ENCODE measurements at places on chromosomes 5 and 9. TPM values are rescaled to one million over a fixed set of nuclear protein-coding genes. Genes with fewer than 3 reads are reported as not detected.

The KCNV2 gene
- not detected for total RNA-seq

The GCNT4 gene
- total RNA-seq = 2.0 TPM

The SLC4A9 gene
- 2.5 TPM for total RNA-seq

The MARCHF11 gene
- not detected for total RNA-seq

The SGCD gene
- total RNA-seq = 2.7 TPM

The SLC22A4 gene
- total RNA-seq = 2.4 TPM

The FGF18 gene
- 1.8 TPM for total RNA-seq

The CCNJL gene
- total RNA-seq = 1.6 TPM

The COL15A1 gene
- 42.0 TPM for total RNA-seq

The ENG gene
- total RNA-seq = 135 TPM

The TRAF1 gene
- 10.9 TPM for total RNA-seq

The OMD gene
- 3.2 TPM for total RNA-seq

The GLRA1 gene
- total RNA-seq = not detected

GRCh38 chr5:109416882-109417281 lies 7.1 kb upstream of the PJA2 start:
- no peak for DNase-seq

DNA sequence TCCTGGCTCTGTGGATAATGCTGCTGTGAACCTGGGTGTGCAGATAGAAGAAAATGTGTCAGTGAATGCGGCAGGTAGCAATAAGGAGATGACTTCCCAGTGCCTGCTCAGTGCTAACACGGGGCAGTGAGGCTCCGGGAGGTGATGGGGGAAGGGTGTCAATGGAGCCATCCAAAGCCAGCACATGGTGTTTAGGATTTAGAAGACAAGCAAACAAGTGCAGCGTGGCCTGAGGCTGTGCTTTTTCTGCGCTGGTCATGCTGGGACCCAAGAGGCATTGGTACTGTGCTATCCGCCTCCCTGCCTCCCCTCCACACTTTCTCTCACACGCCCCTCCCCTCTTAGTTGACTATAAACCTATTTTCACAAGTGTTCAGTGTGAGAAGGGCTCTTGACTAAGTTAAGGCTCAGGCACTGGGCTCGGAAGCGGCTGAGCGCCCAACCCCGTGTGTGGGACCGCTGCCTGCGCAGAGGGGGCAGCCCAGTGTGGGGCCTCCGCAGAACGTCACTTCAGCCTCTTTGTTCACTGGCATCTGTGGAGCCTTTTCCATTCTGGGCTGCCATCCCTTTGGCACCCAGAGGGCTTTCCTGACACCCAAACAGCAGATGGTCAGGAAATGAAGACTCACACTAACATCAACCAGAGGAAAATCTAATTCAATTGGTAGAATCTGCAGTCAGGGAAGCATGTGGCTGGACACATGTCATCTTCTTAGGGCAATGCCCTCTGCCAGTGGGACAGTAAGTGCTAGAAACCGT lies 21.8 kb upstream of the NINJ1 start:
- DNase-seq = no peak

DNA sequence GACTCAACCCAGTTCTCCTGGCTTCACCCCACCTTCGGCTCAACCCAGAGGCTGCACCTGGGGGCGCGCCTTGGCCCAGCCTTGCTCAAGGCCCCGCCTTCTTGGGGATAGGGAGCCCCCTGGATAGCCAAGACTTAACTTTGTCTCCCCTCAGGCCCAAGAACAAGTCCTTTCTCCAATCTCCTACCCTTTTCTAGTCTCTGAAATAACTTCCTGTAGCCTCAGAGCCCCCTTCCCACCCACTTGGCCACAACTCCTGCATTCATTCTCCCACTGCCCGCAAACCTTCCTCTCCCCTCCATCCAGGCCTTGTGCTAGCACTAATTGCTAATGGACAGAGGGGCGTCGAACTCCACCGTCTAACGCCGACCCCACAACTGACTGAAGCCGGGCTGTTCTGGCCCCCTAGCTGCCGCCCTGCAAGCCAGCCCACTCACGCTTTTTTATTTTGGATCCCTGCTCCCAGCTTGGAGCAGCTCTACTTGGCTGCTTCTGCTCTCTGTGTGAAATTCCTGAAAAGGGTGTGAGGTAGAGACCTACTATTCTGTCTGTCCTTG lies 579 bp upstream of the ASTN2 start:
- DNase-seq = peak; percentile 53

DNA sequence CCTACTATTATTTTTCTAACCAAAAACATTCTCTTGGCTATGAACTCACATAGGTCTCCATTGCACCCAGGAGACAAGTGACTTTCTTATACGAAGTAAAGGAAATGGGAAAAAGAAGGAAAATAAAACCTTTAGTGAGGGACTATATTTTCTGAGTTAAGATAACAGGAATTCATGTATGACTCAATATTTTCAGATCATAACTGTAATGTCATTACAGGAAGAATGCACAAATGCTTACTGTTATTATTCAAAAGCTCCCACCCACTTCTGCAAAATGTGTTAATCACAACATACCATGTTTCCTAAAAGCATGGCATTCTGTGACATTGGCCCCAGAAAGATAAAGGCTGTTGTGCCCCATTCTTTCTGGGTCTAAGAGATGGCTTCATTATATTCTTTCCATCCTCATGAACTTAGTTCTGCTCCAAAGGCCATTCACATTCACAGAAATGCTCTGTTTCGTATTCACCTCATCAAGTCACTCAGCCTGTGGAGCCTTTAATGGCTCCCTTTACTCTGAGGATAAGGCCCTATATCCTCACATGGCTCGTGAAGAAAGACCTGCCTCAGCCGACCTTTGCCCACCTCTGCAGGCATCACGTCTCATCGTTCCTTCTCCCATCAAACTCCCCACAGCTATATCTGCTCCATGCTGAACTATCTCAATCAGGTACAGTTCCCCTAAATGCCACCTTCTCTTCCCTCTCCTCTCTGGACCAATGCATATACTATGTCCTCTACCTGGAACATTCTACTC lies 77.0 kb downstream of the ABCA1 start:
- no peak for DNase-seq

GRCh38 chr5:158758675-158759074 lies 341.0 kb downstream of the EBF1 start:
- DNase-seq = no peak

GRCh38 chr9:134442486-134443173 lies 116.4 kb downstream of the RXRA start:
- DNase-seq = no peak

DNA sequence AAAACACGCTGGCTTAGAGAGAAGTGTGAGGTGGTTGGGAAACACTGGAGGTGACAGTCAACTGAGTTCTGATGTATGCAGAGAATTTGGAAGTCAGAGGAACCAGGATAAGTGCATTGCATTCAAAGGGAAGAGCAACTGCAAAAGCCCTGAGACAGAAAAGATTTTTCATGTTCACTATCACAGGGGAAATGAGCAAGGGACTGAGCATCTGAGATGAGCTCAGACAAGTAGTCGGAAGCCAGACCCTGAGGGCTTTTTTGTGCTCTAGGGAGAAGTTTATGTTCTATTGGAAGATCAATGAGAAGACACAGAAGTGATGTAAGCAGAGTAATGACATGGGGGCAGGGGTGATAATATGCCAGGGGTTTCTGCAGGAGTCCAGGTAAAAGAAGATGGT lies 97.5 kb downstream of the HTR4 start:
- DNase-seq = no peak

DNA sequence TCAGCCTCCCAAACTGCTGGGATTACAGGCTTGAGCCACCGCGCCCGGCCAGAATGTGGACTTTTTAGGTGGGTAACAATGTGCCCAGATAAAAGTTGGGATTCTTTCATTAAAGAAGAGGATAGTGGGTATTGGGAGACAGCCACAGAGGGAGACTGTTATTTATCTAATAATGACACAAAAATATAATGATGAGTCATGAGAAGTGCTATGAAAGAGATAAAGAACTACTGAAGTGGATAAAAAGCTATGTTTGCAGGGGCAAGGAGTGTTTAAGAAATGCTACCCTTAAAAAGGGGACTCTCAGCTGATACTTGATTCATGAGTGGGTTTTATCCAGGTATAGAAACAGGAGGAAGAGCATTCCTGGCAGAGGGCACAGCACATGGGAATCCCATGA lies 143.6 kb upstream of the ERCC6L2 start:
- DNase-seq = no peak

DNA sequence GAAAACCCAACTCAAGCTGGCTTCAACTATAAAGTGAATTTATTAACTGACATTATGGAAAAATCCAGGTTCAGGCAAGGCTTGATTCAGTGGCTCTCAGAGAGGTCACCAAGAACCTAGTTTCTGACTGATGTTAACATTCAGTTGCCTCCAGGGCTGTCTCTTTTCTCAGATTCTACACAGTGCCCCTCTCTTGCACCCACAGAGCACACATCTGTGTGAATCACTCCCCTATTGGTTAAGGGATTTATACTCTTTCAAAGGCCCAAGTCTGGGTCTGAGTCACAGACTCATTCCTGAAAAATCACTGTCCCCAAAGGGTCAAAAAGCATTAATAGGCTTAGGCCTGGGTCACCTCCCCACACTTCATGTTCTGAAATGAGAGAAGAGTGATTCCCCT lies 6.2 kb upstream of the HAVCR2 start:
- no peak for DNase-seq

GRCh38 chr5:135223891-135224625 lies 175.0 kb downstream of the MACROH2A1 start:
- no peak for DNase-seq

DNA sequence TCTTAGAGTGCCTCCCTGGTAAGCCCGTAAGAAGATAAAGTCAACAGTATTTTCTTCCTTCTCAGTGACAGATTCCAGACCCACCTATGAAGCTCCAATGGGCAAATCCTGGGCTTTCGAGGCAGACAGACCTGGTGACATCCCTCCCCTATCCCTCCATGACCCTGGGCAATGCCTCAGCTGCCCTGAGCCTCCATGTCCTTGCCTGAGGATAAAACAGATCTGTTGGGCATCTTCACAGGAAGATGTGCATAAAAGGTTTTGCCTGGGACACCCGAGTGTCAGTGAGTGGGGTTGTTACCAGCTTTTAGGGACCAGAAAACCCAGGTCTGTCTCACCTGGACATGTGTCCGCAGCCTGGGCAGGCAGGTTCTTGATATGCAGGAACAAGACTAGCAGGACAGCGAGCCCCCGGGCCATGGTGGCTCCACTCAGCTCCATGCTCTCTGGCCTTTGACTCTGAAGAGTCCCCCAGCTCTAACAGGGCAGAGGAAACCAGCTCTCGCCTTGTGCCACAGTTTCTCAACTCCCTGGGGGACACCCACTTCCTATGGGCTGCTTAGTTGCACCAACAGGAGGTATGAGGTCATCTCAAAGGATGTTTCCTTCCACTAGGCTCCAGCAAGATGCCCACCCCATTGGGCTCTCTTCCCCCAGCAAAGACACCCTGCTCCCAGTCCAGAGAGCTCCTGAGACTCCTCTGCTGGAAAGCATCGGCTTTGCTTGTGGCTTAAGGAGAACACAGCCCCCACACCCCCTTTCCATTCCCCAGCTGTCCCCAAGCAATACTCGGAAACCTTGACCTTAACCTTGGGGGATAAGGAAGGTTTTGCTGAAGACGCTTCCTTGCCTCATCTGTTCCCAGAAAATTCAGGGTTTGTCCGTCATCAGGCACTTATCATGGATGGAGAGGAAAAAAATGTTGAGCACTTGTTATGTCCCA lies at the start of gene FCN1:
Gene FCN1 (minus strand): TSS at position 482 of the 943 bp plus-strand sequence. CDS start 41 bp downstream, at position 441.
- DNase-seq = no peak

DNA sequence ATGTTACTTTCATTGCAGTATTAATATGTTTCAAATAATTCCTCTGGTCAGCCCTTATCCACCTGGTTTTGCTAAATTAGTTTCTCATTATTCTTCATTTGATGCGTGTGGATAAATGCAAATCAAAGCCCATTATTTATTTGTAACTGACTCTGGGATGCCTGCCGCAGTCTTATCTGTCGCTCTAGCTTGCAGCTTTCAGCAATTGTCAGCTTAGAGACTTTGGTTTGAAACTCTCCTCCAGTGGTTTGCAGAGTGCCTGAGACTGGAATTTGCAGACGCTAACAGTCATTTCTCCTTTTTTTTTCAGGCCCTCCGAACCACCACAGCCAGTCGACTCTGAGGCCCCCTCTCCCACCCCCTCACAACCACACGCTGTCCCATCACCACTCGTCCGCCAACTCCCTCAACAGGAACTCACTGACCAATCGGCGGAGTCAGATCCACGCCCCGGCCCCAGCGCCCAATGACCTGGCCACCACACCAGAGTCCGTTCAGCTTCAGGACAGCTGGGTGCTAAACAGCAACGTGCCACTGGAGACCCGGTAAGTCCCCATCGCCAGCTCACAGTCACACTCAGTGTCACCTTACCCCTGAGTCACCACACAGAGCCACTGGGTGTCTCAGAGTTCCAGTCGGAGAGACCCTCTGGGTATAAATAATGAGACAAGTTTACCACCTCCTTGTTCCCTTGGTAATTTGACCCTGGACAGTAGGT lies 339.0 kb upstream of the WWC1 start:
- peak; percentile 73 for DNase-seq

DNA sequence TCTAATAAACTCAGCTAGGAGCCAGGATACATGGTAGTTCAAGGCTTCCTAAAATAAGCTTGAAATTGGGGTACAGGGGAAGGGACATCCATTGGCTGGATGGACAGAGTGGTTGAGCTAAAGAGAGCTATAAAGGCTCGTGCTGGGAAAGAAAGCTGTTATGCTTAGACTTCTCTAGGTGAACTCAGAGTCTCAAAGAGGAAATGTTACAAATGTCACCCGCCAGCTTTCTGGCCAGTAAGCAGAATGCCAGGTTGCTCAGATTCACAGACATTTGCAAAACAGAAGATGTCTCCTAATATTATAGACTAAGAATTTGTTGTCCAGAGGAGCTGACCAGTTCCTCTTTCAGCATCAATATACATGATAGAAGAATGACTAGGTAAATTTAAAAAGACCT lies 30.6 kb downstream of the STOM start:
- DNase-seq = no peak

GRCh38 chr5:170635706-170636105 lies 131.9 kb downstream of the KCNIP1 start:
- no peak for DNase-seq

- no peak for DNase-seq
These were observed 266.8 kb upstream of the ACTBL2 start for GRCh38 chr5:57749396-57749795.

- no peak for DNase-seq
These were observed 114.0 kb downstream of the LHX2 start for GRCh38 chr9:124125651-124125977.

DNA sequence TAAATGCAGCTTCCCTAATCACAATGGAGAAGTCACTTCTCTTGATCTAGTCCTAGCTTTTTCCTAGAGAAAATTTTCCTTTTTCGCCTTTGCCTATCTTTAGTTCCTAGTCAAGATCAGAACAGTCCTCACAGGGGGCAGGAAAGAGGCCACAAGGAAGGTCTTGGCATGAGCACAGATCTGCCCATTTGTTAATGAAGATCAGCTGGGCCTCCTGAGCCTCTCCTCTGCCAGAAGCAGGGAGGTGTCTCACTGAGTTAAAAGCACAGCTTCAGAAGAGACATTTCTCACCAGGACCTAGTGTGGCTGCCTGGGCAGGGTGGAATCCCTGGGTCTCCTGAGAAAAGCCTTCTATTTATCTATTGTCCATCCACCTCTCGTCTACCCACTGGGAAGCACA lies 357.8 kb downstream of the TMEM38B start:
- no peak for DNase-seq

- no peak for DNase-seq
These were observed 66.7 kb downstream of the KCNIP1 start for GRCh38 chr5:170570476-170570875.

Measured in kidney (tissue), 22 donors.